SW 1271 (cell line): ENCODE measurements at places on chromosomes 1 and 21.

DNA sequence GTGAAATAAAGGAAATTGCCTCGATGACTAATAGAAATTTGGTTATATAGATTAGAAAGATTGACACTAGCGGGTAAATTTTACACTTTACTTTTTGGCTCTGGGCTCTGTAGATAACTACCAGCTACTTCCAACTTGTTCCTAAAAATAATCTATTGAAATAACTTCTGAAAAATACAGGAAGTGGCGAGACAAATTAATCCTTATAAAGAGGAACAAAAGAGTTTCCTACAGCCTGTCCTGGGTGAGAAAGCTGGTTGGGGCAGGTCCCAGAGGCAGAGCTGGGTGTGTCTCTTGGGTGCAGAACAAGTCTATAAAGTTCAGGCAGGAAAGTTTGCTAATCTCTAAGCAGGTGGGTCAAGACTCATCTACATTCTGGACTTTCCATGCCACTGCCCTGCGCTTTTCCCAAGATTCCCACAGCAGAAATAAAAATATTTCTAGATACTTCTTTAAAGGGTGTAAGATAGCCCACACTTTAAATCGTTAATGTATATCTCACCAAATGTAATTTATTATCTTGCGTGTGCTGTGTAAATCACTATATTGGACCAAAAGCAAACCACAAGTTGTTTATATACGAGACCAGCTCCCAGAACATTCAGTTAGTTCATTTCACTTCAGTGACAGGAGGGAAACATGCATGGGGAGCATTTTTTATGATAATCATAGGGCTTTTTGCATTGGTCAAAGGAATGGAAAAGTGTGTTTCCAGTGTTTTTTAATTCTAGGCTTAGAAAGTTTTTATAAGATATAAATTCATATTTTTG is 70.1 kb upstream of the NRIP1 start:
- DNase-seq, result no peak

DNA sequence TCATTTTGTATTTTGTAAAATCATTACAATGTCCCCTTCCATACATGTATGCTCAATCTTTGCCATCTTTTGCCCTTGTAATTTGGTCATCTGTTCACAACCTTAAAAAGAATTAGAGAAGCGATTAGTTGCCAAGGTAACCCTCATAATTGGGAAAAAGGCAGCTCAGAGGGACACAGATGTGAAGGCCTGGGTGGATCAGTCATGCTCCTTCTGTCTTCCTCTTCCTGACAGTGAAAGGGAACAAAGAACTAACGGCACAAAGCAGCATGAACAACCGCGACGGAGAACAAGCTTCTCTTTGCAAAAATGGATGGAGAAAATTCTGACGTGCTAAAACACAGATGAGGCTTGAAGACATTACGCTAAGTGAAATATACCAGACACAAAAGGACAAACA is 78.7 kb upstream of the COG2 start:
- no peak for DNase-seq

GRCh38 chr1:116919802-116920201 is 10.1 kb downstream of the PTGFRN start:
- no peak for DNase-seq

DNA sequence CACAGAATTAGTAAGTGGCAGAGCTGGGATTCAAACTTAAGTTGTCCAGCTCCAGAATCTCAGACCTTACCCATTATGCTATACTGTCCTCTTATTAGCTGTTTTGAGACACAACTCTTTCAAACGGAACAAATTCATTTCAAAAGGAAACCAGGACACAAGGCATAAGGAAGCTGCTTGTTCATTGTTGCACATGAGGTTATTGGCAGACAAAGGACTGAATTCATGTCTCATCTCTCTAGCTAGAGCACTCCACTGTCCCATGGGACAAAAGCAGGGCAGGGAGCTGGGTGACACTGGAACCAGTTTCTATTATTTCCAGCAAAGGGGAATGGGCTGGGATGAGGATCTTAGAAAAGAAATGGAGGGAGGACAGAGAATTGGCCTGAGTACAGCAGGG is 26.4 kb downstream of the CHI3L2 start:
- DNase-seq, result no peak

GRCh38 chr1:35714921-35715567 is 3.6 kb downstream of the C1orf216 start:
- DNase-seq, result no peak

- no peak for DNase-seq
Observed at GRCh38 chr1:155064832-155065429, 1.4 kb downstream of the EFNA4 start.

DNA sequence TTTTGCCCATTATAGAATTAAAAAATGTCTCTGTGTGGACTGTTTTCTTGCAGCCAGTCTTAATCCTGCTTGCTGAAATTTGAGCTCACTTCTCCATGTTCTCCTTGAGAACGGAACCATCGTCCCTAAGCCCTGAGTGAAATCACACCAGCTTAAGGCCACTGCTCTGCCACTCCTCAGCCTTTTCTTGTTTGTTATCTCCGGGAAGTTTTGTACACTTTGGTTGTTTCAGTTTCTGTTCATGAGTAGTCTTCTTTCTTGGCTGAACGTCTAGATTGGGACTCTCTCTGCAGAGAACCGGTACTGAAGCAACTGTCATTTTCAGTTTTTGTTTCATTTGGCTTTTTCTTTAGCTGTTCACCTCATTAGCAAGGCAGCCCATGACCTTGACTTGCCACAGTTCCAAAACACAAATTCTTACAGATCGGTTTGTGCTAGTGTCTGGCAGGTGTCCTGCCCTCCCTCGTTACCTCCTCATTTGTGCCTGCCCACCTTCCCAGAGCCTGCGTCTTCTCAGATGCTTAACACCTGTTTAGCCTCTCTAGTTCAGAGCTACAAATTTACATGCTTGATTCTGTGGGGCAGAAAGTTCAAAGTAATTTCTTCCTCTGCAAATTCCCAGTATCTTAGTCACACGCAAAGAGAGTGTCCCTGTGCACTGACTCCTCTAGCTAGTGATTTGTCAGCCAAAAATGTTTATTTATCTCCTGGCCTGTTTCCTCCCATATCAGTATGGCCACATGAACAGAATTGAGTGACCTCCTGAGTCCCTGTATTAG is 12.4 kb downstream of the PSEN2 start:
- DNase-seq, result no peak

DNA sequence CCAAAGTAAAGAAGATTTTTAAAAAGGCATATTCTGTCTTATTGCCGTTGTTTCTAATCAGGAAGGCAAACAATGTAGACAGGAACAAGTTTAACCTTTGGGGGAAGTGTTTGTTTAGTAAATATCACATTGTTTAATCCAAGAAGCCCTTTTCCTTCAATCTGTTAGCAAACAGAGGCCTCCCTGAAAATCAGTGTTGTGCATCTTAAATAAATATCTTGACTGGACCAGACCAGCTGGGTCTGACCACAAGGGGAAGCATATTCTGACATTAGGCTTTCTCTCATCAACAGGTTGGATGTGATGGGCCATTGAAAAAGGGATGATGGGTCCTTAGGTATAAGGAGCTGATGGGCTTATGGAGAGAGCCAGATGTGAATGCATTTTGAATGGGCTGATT is 81.8 kb upstream of the SGIP1 start:
- peak; percentile 3 for DNase-seq

DNA sequence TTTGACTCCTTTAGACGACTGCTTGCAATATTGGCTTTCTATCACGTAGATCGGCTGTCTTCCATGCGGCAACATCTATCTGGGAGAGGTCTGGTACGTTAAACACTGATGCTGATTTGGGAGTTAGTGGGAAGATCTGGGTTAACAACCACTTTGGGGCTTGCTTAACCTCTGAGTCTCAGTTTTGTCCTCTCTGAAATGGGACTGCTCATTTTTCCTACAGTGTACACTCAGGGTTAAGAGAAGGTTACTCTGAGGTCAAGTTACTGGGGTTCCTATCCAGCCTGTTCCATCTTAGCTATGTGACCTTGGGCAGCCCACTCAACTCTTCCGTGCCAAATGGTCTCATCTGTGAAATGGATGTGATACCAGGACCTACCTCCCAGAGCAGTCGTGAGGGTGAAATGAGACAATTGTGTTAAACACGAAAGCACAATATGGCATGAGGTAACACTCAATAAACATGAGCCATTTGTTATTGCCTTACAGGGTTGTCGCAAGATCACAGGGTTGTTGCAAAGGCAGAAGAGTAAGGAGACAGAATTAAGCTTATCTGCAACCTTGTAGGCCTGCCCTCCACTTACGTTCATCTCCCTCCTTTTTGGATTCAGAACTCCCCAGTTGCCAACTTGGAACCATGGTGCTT is 5.6 kb downstream of the ABCA4 start:
- DNase-seq, result no peak

DNA sequence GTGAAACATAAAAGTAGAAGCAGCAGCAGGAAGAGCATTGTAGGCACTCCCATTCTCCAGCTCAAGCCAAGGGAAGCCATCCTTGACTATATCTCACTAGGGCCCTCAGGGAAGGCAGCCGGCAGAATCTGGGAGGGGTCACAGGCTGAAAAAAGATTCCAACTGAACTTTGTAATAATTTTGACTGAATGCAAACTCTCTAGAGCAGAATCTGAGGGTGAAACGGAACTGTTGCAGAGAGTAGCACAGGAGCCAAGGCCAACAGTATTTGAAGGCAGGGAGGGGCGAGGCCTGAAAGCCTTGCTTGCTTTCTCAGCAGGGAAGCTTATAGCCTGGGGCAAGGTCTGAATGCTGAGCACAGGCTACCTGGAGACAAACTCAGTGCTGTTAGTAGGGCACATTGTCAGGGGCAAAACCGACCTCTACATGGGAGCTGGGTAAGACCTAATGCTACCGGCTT is 180.6 kb downstream of the COL24A1 start:
- no peak for DNase-seq

DNA sequence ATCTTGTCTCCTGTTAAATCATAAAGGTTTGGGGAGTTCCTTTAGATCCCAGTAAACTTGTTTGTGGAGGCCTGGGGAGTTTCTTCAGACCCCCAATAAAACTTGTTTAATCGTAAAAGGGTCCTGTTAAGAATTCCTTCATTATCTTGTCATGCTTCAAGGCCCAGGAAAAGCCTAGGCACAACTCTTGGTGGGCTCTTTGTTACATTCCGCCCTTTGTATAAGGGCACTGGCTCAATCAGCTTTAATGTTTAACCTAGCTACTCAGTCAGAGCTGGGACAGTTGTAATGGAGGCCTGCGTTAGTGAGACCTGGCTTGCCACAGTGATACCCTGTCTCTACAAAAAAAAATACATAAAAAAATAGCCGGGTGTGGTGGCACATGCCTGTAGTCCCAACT is 77.2 kb downstream of the MPZL1 start:
- DNase-seq, result no peak

GRCh38 chr21:28235169-28235895 is 757.3 kb downstream of the LTN1 start:
- DNase-seq, result no peak

DNA sequence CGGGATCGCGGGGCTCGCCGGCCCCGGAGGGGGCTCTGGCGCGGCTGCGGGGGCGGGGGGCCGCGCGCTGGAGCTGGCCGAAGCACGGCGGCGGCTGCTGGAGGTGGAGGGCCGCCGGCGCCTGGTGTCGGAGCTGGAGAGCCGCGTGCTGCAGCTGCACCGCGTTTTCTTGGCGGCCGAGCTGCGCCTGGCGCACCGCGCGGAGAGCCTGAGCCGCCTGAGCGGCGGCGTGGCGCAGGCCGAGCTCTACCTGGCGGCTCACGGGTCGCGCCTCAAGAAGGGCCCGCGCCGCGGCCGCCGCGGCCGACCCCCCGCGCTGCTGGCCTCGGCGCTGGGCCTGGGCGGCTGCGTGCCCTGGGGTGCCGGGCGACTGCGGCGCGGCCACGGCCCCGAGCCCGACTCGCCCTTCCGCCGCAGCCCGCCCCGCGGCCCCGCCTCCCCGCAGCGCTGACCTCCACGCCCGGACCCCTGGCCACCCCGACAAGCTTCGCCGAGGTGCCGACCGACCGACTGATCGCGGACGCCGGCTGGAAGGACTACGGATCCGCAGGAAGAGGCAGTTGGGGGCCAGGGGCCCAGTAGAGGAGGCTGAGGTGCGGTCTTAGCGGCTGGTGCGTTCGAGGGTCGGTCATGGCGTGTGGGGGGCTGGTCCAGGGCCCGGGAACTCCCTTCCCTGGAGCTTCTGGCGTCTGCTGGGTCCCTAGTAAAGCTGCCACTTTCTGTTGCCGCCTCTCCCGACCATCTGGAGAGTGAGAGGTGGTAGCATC is 711 bp downstream of the TRNP1 start:
- no peak for DNase-seq

DNA sequence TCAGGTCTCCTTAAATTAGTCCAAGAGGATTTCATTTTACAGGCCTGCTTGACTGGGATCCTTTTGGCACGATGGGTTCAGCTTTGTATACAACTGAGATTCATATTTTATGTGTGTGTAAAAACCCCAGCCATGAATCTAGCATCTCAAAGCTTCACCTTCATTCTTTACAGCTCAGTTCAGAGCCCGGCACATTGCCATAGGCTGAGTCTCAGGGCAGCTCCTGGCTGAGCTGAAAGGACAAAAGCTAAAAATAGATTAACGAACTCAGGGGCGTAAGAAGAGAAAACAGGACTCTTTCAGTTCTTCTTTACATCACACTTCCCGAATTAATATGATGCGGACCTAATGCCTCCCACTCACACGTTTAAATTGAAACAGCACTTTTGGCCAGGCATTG is 262.8 kb upstream of the PBX1 start:
- DNase-seq, result no peak

DNA sequence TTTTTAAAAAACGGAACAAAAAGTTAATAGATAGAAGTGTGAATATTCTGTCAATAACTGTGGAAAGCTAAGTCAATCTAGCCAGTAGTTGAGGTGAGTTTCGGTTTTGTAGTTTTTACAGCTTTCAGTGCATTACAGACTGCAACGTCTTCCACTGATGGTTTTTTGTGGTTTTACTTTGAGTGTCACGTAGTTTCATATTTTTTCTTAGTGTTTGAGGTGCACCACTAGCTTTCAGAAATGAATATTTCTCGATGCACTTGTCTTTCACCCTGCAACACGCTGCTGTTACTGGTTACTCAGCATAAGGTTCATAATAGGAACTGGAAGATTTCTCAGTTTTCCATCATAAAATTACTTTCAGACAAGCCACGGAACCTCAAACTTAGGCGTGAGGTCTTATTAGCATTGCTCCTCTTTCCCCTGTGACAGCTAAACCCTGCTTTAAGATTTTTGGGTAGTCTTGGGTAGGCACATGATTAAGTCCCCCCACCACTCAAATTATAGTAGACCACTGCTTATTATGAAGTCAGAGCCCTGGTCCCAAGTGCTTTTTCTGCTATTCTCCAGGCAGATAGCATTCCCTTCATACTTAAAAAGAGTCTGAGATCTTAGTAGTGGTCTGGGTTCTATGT is 1412.7 kb downstream of the KCNT2 start:
- DNase-seq, result no peak

GRCh38 chr1:222653178-222653827 is 35.4 kb downstream of the MIA3 start:
- no peak for DNase-seq
